ENCODE measurements at places on chromosomes 1 and 21. TPM values are rescaled to one million over a fixed set of nuclear protein-coding genes. Genes with fewer than 3 reads are reported as not detected.

- peak; percentile 49 for DNase-seq
These were observed 81.3 kb downstream of the NEK7 start for GRCh38 chr1:198238121-198238520.

DNA sequence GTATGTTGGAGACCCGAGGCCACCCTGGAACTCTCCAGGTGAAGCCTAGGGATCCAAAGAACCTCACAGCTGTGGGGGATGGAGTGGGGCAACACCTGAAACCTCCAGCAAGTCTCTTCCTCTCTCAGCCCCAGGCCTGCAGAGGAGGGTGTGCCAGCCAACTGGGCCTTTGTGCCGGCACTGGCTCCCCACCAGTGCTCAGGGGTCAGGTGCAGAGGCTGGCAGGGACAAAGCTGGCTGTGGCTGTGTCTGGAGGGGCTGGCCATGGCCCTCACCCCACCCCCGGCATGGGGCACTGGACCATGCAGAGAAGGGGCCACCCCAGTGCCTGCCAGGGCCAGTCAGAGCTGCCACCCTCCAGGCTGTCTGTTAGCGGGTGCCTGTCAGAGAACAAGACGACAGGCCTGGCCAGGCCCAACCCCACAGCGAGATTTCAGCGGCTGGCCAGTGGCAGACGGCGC is 3.9 kb downstream of the COL18A1 start:
- no peak for DNase-seq

DNA sequence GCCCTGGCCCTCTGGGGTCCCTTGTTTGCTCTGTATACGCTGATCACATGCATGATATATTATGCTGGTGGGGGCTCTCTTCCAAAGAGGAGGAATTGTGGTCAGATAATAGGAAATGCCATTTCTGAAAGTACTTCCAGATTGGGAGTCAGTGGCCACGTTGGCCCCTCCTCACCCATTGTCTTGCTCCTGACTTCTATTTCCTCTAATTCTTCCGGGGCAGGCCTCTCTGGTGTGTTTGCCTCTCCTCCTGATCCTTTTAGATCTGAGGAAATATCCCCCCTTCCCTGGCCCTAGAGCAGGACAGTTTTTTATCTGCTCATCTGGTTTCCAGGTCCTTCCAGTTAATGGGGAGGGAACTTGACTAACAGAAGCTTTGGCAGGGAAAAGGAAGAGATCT is 2.9 kb downstream of the VANGL2 start:
- no peak for DNase-seq

- no peak for DNase-seq
These were observed 409.8 kb downstream of the MATN1 start for GRCh38 chr1:30313584-30313983.

- peak; percentile 60 for DNase-seq
These were observed 537.3 kb upstream of the PLXNA2 start for GRCh38 chr1:208781391-208782045.

DNA sequence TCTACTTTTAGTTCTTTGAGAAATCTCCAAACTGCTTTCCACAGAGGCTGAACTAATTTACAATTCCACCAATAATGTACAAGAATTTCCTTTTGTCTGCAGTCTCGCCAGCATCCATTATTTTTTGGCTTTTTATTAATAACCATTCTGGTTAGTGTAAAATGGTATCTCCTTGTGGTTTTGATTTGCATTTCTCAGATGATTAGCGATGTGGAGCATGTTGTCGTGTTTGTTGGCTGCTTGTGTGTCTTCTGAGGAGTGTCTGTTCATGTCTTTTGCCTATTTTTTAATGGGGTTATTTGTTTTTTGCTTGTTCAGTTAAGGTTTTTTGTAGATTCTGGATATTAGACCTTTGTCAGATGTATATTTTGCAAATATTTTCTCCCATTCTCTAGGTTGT is 131.5 kb downstream of the MAST2 start:
- no peak for DNase-seq

DNA sequence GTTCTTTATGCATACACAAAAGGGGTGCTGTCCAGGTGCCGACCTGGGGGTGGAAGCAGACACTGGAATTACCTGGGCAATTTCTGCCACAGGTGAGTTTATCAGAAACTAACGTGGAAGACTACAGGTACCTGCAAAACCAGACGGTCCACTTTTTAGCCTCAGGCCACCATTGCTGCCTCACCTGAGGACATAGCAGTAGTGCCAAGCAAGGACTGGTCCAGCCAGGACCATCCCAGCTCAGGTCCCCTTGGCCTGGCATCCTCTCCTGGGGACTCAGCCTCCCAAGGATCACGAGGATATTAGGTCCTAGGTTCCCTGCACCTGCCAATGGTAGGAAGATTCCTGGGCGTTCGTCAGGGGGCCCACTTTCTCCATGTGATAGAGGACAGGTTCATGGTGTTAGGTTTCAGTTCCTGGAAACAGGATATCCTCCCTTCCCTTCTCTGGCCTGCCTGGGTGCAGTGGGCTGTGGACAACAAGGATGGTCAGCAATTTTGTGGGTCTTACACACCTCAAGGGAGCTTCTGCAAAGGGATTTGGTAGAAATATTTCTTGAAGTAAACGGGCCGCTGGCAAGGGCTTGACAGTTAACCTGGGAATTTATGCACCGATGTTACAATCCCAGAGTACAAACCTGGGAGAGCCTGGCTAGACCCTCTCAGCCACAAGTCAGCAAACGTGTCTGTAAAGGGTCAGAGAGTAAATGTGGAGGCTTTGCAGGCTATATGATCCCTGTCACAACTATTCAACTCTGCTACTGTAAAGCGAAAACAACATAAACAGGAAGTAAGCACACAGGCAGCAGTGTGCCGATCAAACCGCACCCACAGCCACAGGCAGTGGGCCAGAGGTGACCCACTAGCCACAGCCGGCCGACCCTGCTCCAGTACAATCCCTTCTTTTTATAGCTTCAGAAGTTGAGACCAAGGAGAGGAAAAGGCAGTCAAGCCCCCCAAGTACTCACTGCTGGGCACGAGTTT is 71.4 kb upstream of the RAB4A start:
- peak; percentile 28 for DNase-seq

DNA sequence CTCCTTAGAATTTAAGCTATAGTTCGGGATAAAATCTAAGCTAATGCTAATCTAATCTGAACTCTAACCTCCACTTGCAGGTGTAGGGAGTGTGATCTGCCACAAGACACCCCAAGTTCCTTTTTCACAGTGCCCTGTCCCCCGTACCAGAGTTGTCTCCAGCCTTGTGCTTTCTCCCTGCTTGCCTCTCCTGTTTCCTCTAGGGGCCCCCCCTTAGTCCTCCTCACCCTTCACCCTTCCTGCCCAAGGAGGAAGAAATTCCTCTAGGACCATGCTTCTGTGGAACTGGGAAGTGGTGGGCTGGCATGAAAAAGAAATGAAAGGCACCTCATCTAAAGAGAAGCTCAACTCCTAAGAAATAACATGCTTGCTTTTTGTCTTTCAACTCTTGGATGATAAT is 50.2 kb upstream of the BCL9 start:
- no peak for DNase-seq

DNA sequence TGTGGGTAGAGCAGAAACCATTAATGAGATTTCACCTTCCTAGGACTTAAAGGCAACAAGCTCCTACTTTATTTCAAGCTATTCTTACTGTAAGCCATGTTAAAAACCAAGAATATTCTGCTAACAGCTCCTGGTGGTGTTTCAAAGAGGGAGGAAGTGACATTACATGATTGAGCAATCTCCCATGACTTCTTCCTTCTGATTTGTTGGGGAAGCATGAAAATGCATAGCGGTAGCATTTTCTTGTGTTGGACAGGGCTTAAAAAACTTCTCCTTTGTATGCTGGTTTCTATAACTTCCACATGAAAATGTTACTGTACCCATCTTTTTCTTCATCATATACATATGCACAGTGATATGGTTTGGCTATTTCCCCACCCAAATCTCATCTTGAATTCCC is 297.0 kb upstream of the SNX7 start:
- peak; percentile 29 for DNase-seq

GRCh38 chr21:44742418-44743153 is 31.2 kb upstream of the TSPEAR start:
- DNase-seq = no peak

- DNase-seq = no peak
These were observed 18.8 kb downstream of the IL6R start for GRCh38 chr1:154423988-154424326.

DNA sequence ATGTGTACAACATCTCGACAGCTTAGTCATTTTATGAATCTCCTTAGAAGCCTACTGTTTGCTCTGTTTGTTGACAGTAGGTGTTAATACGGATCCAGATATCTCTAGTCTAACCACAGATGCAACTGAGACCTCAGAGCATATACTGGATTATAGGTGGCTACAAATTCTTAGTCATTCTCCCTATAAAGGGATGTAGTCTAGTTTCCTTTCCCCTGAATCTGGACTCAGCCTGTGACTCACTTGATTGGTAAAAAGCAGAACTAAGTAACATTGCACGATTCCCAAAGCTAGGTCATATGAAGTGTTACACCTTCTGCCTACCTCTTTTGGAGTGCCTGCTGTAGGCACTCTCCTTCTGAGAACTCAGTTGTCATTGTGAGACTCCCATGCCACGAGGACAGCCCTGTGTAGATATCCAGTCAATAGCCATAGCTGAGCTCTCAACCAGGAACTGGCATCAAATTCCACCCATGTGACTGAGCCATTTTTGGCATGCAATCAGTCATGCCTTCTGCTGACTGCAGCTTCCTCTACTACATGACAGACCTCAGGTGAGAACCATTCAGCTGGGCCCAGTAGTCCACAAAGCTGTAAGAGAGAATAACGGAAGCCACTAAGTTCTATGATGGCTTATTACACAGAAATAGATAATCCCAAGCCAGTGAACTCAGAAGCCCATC is 135.9 kb upstream of the CHRM3 start:
- DNase-seq = no peak

GRCh38 chr1:114342376-114342775 is 168.6 kb downstream of the TRIM33 start:
- DNase-seq = no peak

DNA sequence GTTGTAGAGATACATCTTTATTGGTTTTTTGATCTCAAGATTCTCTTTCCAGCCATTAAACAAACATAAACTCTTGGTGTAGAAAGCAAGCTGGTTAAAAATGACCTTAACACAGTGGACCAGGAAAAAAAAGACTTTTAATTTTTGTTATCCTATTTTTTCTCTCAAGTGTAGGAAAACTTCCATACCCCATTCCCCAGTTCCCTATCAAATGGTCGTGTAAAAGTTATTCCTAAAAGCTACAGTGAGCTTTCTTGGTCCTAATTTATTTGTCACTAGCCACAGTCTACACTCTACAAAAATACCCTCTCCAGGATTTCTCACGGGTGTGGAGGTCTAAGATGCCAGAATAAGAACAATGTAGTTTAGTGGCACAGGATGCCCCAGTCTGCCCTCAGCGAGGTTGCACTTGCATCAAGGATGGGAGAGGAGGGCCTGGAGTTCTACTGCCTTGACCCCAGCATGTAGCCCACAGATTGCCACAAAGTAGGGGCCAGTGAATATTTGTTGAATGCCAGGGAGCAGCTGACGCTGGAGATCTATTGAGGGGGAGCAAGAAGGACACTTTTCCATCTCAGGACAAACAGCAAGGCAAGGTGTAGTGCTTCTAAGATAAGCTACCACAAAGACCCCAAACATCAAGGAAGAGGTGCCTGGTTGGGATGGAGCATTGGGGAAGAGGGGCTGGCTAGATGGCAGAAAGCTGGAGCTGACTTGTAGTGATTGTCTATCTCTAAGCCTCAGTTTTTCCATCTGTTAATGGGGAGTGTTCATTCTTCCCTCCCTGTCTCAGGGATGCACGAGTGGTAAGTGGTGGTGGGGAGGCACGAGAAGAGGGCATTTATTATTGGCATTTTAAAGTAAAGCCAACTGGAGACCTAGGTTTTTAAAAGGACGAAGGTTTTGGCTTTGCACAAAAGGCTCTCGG is 1.8 kb downstream of the MYCL start:
- DNase-seq = no peak

GRCh38 chr1:226572325-226572726 is 23.8 kb downstream of the STUM start:
- no peak for DNase-seq

DNA sequence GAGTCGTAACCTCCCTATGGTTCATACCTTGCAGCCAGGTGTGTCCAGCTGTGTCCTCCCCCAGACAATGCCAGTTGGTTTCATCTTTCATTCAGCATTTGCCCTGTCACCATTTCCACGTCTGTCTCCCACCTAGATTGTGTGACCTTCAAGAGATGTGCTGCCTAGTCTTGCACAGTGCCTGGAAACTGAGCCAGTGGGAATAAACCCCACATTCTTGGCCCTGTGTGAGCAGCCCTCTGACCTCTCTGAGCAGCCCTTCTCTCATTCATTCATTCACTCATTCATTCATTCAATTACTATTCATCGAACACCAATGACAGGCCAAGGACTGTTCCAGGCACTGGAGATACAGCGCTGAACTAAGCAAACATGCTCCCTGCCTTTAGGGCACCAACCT is 115.7 kb downstream of the GRIK3 start:
- no peak for DNase-seq

- no peak for DNase-seq
These were observed 69.4 kb upstream of the TARDBP start for GRCh38 chr1:10943041-10943440.

DNA sequence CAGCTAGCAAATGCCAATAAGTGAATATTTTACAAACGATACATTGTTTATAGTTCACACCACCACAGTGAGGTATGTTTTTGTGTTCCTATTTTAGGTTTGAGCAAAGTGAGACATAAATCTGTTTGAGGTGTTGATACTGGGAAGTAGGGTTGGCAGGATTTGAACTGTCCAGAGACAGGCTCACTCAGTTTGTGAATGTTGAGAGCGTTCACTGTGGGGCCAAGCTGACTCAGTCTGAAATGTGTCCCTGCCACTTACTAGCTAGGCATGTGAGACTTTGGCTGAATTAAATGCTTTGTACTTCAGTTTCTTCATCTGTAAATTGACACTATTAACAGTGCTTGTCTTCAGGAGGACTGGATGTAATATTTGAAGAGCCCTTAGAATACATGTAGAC is 35.1 kb downstream of the DIRAS3 start:
- DNase-seq = no peak

GRCh38 chr1:25523542-25523941 is 19.9 kb upstream of the LDLRAP1 start:
- no peak for DNase-seq

DNA sequence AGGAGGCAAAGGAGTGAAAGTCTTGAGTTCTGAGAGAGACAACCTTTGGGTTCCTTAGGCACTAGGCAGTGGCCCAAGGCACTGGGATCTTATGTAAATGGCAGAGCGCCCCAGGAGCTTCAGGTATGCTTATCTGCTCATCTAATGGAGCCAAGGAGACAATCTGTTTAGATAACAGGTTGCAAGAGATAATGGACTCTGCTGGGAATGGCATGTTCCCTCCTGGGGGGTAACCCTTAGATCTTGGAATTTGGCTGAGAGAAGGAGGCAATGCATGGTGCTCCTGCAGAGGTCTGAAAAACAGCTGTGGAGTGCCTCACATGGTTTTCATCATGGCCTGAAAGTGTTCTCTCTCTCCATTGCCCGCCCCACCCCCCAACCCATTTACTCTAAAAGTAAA is 44.1 kb upstream of the WLS start:
- DNase-seq = no peak

Gene TRNAU1AP
- 22.0 TPM for polyA plus RNA-seq

Gene DISP3
- polyA plus RNA-seq = 0.58 TPM

Gene TMEM82
- polyA plus RNA-seq = not detected

Gene KCNJ15
- 0.94 TPM for polyA plus RNA-seq

Gene AIM2
- polyA plus RNA-seq = 0.42 TPM

Gene C1orf87
- polyA plus RNA-seq = 1.2 TPM

Gene ADORA3
- 0.53 TPM for polyA plus RNA-seq

Gene PEX11B
- 24.6 TPM for polyA plus RNA-seq
